ENCODE measurements at places on chromosomes 12 and 14.

DNA sequence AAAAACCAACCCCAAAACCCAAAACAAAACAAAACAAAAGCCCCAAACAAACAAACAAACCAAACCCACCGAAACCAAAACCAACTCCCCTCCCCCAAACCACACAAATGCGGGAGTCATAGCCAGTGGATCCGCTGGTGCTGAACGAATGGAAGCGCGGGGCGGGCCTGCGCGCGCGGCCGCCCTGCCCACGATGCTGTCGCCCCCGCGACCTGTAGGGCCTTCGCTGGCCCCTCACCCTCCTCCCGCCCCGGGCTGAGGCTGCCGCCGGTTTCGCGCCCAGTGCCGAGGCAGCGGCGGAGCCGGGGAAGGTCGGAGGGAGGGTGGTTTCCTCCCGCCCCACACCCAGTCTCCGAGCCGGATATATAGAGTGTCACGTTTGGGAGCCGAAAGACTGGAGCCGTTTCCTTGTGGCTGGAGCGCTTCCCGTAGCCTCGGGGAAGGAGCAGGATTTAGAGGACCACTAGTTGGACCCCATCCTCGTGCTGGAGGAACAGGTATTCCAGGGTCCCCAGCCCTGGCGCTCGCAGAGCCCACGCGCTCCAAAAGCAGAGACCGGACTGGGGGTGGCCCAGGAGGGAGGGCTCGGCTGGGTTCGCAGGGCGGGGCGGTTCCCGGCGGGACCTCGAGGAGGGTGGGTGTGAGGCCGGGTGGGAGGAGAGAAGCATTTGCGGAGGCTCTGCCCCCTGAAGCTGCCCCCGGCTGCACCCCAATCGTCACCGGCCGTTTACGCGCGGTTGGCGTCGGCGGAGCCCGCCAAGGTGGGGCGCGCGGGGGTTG is at the start of gene FAR2:
Gene FAR2, plus strand, starts transcription at position 368 of the 780 bp plus-strand sequence. CDS start 121,172 bp downstream, outside the sequence.
- no peak for DNase-seq

GRCh38 chr14:99214701-99215100 is 57.3 kb downstream of the BCL11B start:
- DNase-seq = no peak

DNA sequence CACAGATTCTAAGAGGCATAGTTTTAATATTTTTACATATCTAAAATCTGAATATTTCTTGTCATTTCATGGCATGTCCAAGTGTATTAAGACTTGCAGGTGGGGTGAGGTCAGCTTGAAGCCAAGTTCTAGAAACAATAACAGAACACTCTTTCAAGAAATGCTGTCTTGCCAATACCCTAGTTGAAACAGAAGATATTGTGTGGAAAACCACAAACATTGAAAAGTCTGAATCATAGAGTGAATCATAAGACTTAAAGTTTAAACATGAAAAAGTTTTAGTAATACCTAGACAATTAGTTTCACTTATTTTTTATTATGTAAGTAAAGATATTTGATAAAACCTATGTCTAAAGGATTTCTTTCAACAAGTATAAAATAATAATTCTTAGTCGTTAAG is 191.5 kb upstream of the CAND1 start:
- DNase-seq = no peak

DNA sequence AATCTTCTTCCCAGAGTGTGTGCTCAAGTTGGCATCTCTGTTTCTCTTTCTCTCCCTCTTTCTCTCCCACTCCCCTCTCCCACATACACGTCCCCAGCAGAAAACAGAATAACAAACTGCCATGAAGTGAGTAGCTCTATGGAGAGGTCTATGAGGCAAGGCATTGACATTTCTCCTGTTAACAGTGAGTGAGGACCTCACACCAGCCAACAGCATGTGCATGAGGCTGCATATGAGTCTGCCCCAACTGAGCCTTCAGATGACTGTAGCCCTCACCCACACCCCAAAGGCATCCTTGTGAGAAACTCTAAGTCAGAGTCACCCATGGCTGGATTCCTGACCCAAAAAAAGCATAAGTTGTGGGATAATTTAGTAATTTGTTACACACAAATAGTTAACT is 50.4 kb downstream of the MAGOHB start:
- no peak for DNase-seq

DNA sequence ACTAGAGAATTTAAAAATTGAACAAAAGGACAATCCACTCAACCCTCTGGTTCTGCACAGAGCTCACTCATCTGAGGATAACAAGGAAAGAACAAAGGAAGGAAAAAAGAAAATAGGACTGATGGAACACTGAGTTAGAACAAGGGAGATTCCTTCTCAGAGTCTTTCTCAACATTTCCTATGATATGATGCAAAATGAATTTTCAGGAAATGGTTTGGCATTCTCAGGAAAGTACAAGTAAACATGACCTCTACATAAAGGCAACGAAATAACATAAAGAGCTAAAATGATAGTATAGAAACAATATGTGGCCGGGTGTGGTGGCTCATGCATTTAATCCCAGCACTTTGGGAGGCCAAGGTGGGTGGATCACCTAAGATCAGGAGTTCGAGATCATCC is 135.8 kb downstream of the ITPR2 start:
- no peak for DNase-seq

DNA sequence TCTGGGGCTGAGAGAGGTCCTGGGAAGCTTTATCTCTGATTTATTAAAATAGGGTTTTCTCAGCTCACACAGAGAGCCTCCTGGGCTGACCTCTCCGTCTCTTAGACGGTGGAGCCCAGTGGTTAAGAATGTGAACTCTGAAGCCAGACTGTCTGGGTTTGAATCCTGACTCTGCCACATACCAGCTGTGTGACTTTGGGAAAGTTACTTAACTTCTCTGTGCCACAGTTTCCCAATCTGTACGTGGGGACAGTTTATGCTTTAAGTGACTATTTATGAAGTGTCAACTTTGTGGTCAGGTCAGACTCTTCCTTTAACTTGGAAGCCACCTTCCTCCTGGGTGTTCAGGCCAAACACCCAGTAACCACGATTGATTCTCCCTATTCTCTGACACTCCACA is 290.9 kb downstream of the AACS start:
- no peak for DNase-seq

DNA sequence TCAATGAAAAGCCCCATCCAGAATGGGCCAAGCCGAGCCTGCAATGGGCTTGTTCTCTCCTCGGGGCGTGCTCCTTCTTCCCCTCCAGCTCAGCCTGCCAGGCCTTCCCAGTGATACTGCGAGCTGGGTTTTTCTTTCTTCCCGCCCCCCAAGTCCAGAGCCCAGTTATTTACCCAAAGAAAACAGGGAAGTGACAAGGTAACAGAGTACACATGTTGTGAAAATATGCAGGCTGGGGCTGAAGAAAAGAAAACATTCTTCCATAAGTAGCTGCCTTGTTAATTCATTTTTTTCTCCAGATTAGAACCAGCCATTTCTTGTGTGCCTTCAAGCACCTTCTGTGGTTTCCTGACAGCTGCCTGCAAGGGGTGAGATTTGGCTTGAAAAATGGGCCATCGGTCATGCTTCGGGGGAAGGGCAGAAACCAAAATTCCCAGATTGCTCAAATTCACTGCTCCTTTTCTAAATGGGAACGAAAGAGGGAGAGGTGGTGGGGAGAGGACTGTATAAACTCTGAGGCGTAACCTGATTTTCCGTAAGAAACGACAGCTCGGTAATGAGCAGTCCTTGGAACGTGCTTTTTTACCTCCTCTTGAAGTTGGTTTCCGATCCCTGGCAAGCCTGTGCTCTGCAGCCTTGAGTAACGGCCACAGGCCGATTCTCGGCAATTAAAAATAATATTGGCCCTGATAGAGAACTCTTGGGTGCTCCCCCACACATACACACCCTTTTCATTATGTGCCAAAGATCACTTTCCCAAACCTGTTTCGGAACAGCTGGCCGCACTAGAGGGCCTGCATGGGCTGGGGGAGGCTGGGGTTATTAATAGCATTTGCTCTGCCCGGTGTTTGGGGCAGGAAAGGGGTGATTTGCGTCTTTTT is 229.4 kb downstream of the ZFP36L1 start:
- DNase-seq = no peak

DNA sequence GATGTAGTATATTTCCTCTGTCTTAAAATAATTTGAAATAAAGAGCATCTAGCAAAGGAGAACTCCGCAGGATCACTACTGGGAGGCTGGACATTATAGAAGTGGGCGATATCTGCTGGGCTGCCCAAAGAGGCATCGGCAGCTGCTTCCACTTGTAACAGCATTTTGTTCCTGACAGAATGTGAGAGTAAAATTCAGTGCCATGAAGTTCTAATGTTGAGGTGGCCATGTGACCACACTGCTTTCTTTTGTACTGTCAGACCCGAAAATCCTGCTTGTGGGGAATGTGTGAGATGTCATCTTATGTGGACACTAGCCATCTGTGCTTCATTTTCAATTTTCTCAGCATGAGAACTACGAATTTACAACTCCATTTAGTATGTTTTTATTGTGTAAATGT is 151.9 kb downstream of the ACSS3 start:
- no peak for DNase-seq

DNA sequence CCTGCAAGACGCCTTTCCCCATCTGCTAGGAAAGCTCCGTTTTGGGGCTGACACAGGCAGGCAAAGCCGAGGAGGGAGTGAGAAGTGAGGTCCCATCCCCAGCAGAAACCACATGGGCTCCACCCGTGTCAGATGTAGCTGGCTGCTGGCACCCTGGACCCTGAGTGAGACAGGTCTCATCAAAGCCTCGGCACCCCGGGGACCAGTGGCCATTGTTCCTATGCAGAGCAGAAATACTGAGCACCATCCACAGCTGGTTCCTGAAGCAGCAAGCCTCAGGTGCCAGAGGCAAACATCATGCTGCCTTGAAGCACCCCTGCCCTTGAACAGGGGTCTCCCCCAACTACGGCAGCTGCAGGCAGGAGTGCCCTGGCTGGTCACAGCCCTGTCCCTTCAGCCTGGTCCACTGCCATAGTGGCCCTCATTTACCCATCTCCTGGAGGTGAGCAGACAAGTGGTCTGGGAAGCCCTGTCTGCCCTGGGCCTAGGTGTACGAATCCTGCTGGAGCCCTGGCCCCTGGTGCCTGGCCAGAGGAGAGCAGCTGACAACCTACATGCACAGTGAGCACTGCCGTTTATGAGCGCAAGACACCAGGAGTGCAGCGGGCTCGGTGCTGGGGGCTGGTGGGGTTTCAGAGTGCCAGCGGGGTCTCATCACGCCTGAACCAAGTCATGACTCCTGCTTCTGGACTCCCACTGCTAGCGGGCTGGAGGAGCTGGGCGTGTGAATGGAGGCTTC is 289.8 kb upstream of the RTL1 start:
- no peak for DNase-seq

- DNase-seq = no peak
Measured at GRCh38 chr14:26841326-26841725, 243.5 kb upstream of the NOVA1 start.
